LNCaP clone FGC (cell line): ENCODE measurements at places on chromosomes 5 and 9.

GRCh38 chr9:76219560-76220151 lies 174.6 kb downstream of the RFK start:
- no peak for DNase-seq

DNA sequence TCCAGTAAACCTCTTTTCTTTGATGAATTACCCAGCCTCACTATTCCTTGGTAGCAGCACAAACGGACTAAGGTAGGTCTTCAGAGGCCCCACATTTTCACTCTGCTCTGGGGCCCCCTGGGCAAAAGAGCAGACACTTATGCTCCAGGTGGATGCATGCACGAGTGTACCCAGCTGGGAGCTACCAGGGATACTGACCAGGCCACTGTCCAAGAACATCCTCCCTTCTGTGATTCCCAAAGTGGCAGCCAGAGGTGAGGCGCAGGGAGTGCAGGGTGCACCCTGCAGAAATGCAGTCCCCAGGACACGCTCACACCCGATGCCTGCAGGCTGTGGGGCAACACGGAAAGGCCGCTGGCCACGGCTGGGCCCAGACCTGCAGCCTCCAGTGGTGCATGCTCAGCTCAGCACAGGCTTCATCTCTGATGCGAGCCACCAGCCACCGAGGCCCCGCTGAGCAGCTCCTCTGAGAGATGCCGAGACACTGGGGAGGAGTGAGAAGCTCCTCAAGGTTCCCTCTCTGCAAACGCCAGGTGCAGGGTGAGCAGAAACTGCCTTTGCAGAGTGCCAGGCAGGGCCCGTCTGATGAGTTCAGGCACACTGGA lies 48.1 kb upstream of the OLFM1 start:
- no peak for DNase-seq

- DNase-seq, result no peak
These were observed 22.1 kb upstream of the KIF2A start for GRCh38 chr5:62283861-62284260.

DNA sequence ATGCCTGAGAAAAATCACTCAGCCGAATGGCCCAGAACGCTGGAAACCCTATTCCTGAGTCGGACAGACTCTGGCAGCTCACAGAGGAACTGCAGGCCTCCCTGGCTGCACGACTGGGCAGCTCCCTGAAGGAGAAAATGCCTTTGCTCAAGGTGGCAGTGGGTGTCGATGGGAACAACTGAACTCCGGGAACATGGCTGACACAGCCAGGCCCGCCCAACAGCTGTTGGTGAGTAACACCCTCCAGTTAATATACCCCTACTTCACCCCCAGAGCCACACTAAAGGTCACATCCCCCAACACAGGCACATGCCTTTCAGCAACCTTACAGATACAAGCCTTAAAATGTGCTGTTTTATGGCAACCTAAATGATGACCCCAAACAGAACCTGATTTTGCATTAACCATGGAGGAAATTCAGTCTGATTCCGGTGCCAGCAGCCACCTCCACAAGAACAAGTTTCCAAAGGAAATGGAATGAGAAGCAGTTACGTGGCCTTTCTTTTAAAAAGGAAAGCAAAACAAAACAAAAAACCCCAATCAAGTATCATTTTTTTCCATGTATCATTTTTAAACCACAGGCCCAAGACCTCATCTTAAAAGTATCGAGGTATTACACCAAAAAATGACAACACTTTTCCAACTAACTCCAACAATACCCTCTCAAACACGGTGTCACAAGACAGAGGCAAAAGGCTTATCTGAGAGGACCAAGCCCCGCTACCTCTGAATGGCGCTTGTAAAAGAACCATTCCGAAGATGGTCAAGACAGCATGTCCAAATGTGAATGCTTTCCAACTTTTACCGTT lies 3.1 kb downstream of the KLF9 start:
- no peak for DNase-seq

- no peak for DNase-seq
These were observed 142.9 kb downstream of the BNC2 start for GRCh38 chr9:16727452-16728136.

GRCh38 chr5:140953234-140953633 lies 13.0 kb upstream of the PCDHAC2 start:
- DNase-seq, result no peak

GRCh38 chr5:133257977-133258376 lies 206.2 kb downstream of the HSPA4 start:
- DNase-seq, result no peak

DNA sequence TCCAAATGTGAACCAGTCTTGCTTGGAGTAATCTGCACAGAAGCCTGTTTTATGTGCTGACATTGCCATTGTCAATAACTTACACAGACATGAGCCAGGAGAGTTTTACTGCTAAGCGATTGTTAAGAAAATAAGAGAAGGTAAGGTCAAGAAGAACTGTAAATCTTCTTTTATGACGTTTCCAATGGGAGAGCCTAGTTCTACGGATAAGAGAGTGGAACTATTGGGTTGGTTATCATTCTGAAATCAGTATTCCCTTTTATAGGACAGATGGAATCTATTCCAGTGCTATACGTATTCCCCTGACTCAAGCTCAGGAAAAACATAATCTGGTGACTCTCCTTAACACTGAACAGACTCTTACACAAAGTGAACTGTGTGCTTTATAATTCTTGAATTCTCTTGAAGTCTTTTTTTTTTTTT lies 137.9 kb upstream of the OTULINL start:
- DNase-seq, result peak; percentile 88

DNA sequence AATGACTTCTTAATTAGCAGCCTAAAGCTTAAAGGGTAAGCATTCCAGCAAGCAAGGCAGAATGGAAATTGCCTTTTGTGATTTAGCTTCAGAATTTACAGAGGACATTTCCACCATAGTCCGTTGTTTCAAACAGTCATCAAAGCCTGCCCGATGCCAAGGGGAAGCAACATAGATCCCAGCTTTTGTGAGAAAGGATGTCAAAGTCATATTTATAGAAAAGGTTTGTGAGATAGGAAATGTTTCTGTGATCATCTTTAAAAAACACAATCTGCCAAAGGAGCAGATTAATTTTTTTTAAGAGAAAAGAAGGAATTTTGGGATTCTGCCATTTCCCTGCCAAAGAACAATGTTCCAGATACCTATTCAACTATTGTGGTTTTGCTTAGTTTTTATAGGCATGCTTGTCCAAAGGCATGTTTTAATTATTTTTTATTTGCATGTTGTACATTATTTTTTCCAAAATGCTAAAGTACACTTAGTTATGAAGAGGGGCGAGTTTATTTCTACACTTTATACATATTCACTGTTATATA lies 346.9 kb downstream of the ZNF608 start:
- DNase-seq, result no peak

GRCh38 chr9:91720751-91721705 lies 229.0 kb downstream of the ROR2 start:
- no peak for DNase-seq

GRCh38 chr9:99735041-99735440 lies 86.6 kb upstream of the NR4A3 start:
- no peak for DNase-seq

GRCh38 chr5:79243224-79243623 lies 7.3 kb downstream of the JMY start:
- no peak for DNase-seq
